ENCODE measurements at places on chromosomes 6 and 20.

DNA sequence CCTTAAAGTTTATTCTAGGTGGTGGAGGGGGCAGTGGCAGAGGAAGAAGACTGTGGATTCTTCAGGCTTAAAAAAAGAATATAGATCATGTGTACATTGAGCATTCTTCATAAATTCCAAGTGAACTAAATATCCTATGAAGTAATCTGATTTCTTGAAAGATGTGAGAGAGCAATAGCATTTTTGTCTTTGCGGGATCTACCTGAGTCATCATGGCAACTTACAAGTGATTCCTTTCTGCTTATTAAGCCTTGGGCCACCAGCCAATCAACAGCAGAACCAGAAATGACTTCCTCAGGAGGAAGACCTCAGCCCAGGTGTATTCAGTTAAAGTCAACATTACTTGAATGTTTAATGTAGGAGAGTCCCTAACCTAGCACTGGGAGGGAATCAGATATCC is 756.9 kb downstream of the TFAP2A start:
- DNase-seq, result no peak

GRCh38 chr20:25514195-25514594 is 71.1 kb downstream of the NINL start:
- DNase-seq, result no peak

- DNase-seq, result no peak
Observed at GRCh38 chr6:85424981-85425380, 24.9 kb upstream of the NT5E start.

GRCh38 chr20:4060064-4060795 is 44.9 kb upstream of the RNF24 start:
- DNase-seq, result no peak

DNA sequence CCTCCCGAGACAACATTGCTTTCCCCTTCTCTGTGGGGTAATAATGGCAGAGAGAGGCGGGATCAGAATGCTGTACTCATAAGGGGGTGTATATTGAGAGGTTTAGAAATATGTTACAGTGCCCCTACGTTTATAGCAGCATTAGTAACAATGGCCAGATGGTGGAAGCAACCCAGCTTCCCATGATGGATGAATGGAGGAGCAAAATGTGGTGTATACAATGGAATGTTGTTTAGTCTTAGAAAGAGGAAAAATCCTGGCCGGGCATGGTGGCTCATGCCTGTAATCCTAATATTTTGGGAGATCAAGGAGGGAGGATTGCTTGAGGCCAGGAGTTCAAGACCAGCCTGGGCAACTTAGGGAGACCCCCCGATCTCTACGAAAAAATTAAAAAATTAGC is 12.9 kb downstream of the BANF2 start:
- DNase-seq, result no peak

DNA sequence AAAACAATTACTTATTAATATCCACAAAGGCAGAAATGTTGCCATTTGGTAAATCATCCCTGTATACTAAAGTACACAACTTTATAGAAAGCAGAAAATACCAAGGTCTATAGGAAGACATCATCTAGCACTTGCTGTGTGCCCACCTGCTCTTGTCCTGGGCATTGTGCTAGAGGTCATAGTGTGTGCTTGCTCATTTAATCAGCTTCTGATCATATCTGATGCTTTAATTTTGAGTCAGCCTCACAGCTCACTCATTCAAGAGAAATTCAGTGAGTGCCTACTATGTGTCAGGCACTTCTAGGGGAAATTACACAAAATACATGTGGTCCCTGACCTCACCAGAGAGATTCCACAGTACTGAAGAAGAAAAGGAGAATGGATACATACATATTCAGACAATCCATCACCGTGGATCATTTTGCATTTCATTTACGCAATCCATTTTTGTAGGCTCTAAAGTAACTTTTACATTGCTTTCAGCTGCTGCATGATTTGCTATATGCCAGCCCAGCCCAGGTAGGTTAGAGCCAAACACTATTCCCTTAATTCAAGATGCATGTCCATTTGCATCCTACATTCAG is 167.9 kb upstream of the MCHR2 start:
- DNase-seq, result no peak

DNA sequence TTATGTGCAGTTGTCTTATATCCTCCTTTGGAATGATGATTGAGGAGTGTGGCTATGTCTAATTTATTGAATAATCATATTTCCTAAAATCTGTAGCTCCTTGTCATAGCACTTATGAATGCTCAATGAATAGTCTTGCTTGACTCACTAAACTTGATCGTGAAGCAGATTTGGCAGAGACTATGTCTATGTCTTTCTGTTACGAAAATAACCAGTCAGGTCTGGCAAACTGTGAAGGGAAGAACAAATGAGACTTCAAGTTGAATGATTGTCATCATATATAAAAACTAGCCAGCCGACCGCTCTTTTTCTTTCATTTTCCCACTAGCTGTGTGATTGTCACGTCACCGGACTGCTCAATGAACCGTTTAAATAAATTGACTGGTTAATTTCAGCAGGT is 1303.9 kb upstream of the GJE1 start:
- DNase-seq, result no peak

DNA sequence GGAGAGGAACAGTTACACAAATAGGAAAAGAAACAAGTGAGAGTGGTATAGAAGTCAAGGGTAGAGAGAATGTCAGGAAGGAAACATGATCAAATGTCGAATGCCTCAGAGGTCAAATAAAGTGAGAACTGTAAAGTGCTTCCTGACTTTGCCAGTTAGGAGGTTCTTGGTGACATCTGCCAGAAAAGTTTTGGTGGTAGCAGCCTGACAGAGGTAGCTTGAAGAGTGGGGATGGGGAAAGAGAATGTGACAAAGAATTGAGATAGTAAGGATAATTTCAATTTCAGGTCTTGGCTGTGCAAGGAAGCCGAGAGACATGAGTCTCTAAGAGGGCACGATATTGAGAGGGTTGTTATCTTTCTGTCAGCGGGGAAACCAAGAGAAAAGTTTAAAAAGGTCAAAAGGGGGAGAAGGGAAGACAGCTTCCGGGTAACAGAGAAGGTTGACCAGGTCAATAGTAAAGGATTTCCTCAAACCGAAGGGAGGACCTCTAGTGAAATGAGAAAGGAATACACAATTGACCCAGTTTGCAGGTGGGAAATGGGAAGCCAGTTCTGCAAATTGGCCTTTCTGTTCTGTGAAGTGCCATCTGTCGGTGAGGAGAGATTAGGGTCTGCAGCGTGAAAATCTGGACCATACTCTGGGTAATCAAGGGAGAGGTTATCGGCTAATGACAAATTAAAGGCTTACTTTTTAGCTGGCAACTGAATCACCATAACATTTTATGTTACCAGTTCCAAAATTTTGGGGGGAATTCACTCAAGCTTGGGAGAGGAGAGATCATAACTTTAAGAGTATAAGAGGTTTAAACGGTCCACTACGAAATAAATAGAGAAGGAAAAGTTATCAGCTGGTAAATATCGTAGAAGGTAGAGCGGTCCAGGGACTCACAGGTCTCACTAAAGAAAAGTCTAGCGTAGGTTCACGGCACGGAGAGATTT is 973 bp upstream of the BRD2 start:
- no peak for DNase-seq

- DNase-seq, result no peak
Observed at GRCh38 chr20:44941120-44941691, 19.0 kb downstream of the TOMM34 start.

DNA sequence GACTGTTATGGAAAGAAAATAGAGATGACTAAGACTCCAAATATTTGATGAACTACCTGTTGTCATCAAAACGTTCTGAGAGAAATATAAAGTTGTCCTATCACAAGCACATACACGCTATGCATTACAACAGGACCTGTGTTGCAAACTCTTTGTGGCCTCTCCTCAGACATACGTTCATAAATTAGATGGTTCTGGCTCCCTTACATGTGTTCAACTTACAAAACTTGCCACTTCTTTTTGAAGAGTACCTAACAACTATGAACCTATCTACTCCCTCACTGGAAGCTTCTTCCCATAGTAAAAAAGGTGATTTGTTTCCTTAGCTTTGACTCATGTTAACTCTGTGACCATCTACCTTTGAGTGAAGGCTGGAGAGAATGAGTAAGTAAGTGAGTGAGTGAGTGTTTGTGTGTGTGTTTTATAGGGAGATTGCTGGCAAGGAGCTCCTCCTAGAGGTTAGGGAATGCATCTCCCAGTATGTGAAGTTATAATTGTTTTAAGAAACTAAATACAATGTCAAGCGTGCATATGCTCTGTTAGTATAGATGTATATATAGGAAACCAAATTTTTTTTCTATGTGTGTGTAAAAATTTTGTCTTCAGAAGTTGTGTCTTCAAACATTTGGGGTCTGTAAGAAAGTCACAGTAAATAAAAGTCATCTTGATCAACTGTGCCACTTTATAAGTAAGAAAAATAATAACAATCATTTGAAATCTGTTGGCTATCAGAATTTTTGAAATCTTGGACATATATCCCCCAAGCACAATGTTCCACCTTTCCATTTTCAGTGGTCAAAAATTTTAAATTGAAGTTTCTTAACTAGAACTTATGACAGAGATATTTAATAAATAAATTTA is 1211.1 kb upstream of the GJE1 start:
- DNase-seq, result peak; percentile 56

GRCh38 chr6:14500809-14501208 is 383.2 kb downstream of the CD83 start:
- no peak for DNase-seq

DNA sequence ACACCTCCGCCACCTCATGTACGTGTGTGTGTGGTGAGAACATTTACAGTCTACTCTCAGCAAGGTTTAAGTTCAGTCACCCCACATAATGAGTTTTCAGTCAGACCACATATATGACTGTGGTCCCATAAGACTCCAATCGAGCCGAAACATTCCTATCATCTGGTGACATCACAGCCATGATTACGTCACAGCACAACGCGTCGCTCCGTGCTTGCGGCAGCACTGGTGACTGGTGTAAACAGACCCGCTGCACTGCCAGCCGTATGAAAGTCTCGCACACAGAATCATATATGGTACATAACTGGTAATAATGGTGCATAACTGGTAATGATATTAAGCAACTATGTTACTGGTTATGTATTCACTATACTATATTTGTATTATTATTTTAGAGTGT is 150.7 kb downstream of the DLL1 start:
- DNase-seq, result no peak

DNA sequence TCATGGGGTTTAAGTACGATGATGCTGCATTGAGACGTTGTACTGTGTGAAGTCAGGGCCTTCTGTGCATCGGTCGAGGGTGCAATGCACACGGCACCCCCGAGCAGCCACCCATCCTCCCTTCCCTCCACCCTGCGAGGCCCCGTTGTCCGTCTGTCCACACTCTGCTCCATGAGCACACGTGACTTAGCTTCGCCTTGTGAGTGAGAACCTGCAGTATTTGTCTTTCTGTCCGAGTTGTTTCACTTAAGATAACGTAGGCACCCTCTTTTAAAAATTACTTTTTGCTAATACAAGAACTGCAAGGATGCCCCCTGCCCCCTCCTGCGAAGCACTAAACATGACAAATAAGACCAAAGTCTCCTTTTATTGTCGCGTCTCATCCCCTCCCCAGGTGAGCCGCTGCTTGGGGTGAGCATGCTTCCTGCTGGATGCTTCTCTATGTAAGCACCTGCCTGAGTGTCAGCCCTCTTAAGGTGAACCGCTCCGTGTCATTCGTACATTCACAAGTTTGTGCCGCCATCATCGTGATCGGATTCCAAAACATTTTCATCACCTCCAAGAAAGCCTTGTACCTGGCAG is 3.6 kb upstream of the RBBP8NL start:
- no peak for DNase-seq

DNA sequence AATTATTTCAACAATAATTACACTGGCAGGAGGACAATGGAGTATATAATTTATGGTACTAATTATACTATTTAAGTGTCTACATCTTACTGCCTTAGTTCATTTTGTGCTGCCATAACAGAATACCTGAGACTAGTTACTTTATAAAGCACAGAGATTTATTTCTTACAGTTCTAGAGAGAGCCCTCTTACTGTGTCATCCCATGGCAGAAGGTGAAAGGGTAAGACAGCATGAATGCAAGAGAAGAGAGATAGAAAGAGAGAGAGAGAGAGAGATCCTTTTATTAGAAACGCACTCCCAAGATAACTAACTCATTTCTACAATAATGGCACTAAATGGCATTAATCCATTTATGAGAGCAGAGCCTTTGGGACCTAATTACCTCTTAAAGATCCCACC is 314.7 kb downstream of the EPM2A start:
- DNase-seq, result no peak

DNA sequence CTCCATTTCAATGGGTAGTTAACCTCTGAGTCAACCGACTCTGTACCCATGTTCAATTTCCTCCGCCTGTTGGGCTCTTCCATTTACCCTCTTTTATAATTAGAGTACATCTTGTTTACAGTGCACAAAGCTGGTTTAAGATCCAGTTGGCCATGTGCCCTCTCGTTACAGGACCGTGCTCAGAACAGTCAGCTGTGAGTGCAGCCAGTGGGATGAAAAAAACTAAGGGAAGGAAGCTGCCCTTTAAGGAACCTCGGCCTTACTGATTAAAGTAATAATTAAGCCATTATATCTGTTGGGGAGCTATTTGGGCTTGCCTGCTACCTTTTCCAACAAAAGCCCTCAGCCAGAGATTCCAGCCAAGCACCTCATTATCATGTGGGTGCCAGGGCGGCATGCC is 68.8 kb downstream of the TMEM170B start:
- DNase-seq, result no peak
